Hair follicle dermal papilla cell (primary cell): ENCODE measurements at places on chromosomes 4 and X. TPM values are rescaled to one million over a fixed set of nuclear protein-coding genes. Genes with fewer than 3 reads are reported as not detected.

Gene ZNF630
- 1.5 and 2.1 TPM in 2 replicates for total RNA-seq

Gene COX7B2
- not detected in 2 replicates for total RNA-seq

Gene JCHAIN
- total RNA-seq: 1.3 and 2.4 TPM in 2 replicates

Gene YIPF7
- not detected in 2 replicates for total RNA-seq

Gene NIPAL1
- under 0.01 and 0.36 TPM in 2 replicates for total RNA-seq

Gene NLGN4X
- 0.24 and 1.9 TPM in 2 replicates for total RNA-seq

Gene PAGE1
- total RNA-seq: not detected in 2 replicates

Gene PPARGC1A
- total RNA-seq: 10.2 and 15.9 TPM in 2 replicates

Gene GABRQ
- total RNA-seq: 0.16 and 0.24 TPM in 2 replicates

Gene ADAMTS3
- total RNA-seq: 4.5 and 6.7 TPM in 2 replicates

Gene GATA1
- total RNA-seq: not detected in 2 replicates

Gene ZNF711
- 1.1 and 1.9 TPM in 2 replicates for total RNA-seq

Gene CT83
- not detected in 2 replicates for total RNA-seq

Gene DCAF8L2
- total RNA-seq: not detected in 2 replicates

Gene RBM46
- 0.12 and 0.16 TPM in 2 replicates for total RNA-seq

Gene PLAC1
- total RNA-seq: 0.32 TPM in 1 of 2 replicates, not detected in the other
